ENCODE measurements at places on chromosomes 7 and 10. TPM values are rescaled to one million over a fixed set of nuclear protein-coding genes. Genes with fewer than 3 reads are reported as not detected.

DNA sequence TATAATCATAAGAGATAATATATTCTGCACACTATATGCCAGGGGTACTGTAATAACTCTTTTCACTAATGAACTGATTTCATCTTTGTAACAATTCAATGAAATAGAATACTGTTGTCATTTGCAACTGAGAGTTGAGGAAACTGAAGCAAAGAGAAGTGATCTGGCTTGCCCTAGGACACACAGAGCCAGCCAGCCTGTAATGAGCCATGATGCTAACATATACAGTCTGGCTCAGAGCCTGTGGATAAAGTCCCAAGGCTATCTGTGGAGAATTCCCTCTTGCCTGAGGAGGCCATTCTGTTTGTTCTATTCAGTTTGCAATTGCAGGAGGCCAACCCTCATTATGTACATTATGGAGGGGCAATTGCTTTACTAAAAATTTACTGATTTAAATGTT is 241.3 kb downstream of the CXCL12 start:
- no peak for DNase-seq

GRCh38 chr7:31695859-31696614 is 9.0 kb downstream of the PPP1R17 start:
- no peak for DNase-seq

DNA sequence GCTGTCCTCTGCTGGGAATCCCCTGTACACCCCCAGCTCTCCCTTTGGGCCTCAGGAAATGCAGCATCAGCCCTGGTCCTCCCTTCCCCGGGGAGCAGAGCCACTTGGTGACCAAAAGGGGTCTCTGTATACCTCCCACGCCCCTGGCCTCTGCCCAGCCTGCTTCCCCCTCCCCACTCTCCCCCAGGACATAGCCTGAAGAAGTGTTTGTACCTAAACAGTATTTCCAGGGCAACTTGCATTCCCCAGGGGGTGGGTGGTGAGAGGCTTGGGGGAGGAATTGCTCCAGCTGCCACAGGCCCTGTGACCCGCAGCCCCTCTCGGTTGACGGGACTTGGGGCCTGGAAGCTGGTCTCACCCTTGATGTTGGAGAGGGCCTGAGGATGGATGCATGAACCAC is 39.3 kb downstream of the TMEM270 start:
- DNase-seq = no peak

DNA sequence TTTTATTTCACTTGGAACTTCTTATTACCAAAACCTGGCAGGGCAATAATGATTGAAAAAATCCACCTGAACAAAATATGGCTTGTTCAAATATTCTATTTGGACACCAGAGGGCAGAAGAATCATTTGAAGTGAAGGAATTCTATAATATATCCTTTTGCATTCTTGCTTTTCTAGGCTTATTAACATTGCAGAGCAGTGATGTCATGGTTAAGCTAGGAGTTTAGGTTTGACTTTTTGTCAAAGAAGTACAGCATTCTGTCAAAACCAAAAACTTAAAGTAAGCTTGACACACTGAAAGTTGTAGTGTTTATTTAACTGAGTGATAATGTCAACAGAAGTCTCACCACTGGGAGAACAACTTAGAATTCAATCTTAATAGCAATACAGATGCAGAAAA is 156.0 kb downstream of the SEMA3D start:
- no peak for DNase-seq

The YWHAG gene
- polyA plus RNA-seq = 45.6 TPM

DNA sequence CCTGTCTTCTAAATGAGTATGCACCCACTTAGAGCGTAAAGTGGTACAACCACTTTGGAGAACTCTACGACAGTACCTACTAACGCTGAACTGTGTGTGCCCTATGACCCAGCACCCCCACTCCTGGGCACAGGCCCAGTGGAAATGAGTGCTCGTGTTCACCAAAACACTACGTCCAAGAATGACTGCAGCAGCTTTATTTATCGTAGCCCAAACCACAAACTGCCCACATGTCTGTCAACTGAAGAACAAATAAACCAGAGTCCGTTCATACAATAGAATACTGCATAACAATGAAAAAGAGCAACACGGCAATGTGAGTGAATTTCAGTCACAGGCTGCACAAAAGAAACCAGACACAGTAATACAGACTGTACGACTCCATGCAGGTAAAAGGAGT is 35.4 kb downstream of the TLL2 start:
- DNase-seq = no peak

GRCh38 chr7:74282748-74283459 is 6.3 kb upstream of the CLIP2 start:
- no peak for DNase-seq

- no peak for DNase-seq
These were observed 1.6 kb downstream of the NUP42 start for GRCh38 chr7:23183279-23184012.

- peak; percentile 57 for DNase-seq
These were observed 48.7 kb downstream of the VIPR2 start for GRCh38 chr7:159095979-159096411.

GRCh38 chr10:118153287-118153686 is 106.5 kb upstream of the RAB11FIP2 start:
- no peak for DNase-seq

DNA sequence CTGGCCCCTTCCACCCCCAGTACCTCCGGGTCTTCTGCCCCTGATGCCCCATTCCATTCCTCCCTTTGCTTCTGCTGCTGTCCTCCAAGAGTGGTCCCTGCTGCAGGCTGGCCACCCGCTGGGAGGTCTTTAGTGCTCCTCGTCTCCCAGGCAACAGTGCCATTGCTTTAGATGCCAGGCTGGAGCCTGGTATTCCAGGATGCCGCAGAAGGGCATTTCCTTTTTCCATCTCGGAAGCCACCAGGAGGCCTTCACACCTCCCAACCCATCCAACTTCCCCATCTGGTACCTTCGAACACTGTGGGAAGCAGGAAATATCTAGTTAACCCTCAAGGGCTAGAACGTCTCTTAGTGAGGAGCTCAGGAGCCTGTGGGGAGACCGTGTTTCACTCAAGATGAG is 92.9 kb upstream of the DUSP5 start:
- DNase-seq = no peak

GRCh38 chr7:117715784-117716445 is 157.3 kb downstream of the CTTNBP2 start:
- no peak for DNase-seq

GRCh38 chr10:117865945-117866344 is 180.8 kb downstream of the RAB11FIP2 start:
- no peak for DNase-seq

The NUTM2B gene
- polyA plus RNA-seq = 0.60 TPM

GRCh38 chr7:137774793-137775201 is 72.0 kb downstream of the DGKI start:
- DNase-seq = no peak

DNA sequence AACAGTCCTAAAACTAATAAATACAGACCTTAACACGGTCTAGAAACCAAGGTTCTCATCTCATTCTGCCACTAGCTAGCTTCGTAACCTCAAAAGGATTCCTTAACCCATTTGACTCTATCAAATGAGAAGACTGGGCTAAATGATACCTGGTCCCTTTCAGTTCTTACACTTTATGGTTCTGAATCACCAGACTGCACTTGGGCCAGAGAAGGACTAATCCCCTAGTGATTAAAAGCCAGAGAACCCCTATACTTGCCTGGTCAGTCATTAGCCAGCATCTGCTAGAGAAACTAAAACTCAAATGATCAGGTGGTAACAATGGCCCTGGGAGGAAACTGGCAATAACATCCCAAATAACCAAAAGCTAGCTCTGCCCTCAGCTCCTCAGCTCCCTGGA is 16.8 kb downstream of the TMEM243 start:
- DNase-seq = no peak

GRCh38 chr10:99941942-99942820 is 67.6 kb downstream of the DNMBP start:
- DNase-seq = no peak

Data from sigmoid colon (tissue), 7 donors.